Activated CD8-positive, alpha-beta memory T cell treated with anti-CD3 and anti-CD28 coated beads for 1 hour (primary cell): ENCODE measurements at places on chromosomes 13 and 19.

DNA sequence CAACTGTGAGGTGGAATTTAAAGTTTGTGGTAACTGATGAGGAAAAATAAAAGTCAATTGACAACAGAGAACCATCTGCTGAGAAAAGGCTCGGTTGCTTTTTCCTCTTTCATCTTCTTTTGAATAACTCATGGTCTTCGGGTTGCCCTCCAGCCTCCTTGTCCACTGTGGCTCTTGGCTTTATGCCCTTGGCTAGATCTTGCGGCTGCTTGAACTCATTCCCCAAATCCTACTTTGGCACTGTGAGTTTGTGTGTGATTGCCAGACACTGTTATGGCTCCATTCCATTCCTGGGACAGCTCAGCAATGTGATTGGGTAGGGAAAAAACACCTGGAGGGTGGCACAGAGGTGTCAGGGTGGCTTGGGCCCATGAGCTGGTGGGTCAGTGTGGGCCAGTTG, 387.4 kb downstream of the DLEU7 start:
- no peak for DNase-seq

GRCh38 chr13:85806553-85807175, 7.4 kb upstream of the SLITRK6 start:
- DNase-seq, result no peak

- no peak for DNase-seq
Measured at GRCh38 chr13:76684336-76684735, 201.9 kb downstream of the KCTD12 start.

DNA sequence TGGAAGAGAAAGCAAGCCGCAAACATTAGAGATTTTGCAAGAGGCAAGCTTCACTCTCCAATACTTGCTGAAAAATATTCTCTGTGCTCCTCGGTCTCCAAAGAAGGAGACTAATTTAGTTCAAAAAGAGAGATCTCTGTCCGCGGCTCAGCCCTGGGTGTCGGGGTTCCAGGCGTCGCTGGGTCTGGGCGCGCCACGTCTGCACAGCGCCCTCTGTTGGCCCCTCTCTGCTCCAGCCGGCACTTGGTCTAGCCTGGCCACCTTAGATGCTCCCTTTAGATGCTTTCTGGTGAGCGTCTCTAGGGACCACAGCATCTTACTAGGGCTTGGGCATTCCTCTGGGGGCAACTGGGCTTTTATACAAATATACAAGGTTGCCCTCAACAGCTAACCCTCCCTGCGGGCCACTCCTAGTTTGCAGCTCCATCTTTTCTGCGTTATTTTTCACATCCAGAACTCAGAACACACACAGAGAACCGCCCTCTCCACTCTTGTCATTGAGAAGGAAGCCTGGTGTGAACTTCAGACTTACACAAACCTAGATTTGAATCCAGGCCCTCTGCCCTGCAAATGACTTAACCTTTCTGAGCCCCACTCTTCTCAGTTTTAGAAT, 78.3 kb downstream of the CYSLTR2 start:
- peak; percentile 40 for DNase-seq

DNA sequence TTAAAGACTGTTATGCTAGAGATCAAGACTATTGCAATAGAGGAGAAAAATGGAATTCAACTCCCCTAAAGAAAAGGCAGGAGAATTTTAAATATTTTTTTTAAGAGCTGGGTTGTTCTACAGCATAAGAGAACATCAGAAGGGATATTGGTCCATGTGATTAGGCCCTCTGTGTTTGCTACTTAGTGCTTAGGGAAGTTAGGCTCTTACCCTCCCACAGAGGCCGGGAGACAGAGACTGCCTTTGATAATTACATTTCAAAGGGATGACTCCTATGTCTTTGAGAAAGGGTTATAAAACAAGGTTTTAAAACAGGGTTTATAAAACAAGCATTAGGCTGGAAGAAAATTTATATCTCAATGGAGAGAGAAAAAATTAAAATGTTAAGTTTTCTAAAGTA, 1248.1 kb upstream of the PCDH20 start:
- DNase-seq, result no peak

GRCh38 chr13:77836423-77836822, 82.2 kb downstream of the EDNRB start:
- DNase-seq, result no peak

DNA sequence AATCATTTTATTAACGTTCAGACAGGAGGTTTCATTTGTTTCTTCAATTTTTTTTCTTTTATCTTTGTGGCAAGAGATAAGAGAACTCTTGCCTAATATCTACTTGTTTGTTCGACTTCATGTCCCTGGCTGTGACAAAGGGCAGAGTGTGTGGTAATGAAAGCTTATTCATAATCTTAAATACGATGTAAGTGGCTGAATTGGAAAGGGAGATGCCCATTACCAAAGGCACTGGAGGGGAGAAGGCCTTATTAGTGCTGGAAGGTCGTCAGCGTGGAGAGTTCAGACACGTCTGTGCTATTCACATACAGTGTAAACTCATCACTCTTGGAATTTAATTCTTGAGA, 54.0 kb downstream of the RFC3 start:
- no peak for DNase-seq

GRCh38 chr19:38433268-38433733, at the start of gene RYR1:
Gene RYR1, plus strand, starts transcription at chr19:38433691. Its CDS starts 139 bp downstream, at chr19:38433830.
- no peak for DNase-seq

DNA sequence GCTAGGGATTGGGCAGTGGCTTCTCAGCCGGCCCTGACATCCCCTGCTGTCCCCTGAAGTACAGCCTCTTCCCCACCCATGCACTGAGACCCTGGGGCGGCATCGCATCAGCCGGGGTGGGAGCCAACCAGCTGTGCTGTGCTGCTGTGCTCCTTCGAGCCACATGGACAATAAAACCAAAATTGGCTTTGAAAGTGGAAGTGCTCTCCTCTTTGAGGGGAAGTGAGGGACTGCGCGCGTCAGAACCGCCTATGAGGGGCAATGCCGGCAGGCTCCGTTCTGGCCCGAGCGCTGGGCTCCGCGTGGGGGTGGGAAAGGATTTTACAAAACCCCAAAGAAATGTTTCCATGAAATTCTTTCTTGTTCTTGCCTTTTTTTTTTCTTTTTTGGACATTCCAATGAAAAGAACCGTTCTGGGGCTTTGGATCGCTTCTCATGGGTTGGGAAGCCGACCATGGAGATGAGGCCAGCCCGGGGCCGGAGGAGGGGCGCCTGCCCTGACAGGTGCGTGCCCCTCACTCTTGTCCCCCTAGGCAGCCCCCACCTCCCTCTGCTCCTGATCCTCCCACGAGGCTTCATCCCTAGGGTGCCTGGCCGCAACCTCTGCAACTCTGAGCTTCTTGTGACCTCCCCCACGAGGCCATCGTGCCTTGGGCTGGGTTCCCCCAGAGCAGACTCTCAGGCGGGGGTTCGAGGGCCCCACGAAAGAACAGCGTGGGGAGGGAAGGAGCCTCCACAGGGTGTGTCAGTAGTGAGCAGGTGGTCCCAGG, 22.6 kb downstream of the KLHL26 start:
- no peak for DNase-seq

- DNase-seq, result no peak
Measured at GRCh38 chr13:55013051-55013450, 1984.4 kb downstream of the OLFM4 start.
